ENCODE measurements at places on chromosomes 6 and 20.

DNA sequence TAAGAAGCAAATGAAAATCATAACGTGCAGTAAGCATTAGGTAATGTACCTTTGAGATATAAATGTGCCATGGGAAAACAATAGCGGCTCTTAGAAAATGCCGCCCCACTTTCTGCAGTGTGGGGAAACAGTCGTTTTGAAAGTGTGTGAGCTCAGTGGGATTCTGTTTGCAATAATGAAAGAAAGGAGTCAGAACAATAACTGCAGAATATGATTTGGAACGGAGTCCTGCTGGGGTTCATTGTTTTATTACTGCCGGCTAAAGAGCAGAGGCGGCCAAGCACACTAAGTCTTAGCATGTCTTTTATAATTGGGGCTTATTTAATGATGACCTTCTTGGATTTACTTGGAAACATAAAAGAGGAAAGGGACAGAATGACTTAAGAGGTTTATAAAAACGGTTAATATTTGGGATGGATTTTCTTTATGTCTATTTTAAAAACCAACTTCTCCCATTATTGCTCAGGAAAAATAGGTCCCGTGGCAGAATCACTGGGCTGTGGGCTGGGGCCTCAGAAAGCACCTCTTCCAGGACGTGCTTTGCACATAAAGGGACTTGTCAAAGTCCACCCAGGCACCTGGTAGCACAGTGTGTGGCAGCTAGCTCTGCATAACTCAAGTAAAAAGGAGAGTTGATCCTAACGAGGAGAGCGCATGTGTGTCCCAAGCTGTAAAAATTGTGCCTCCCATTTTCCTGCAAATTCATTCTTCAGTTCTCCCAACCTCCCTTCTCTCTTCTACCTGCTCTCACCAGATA lies 44.0 kb upstream of the SLC22A16 start:
- no peak for DNase-seq

DNA sequence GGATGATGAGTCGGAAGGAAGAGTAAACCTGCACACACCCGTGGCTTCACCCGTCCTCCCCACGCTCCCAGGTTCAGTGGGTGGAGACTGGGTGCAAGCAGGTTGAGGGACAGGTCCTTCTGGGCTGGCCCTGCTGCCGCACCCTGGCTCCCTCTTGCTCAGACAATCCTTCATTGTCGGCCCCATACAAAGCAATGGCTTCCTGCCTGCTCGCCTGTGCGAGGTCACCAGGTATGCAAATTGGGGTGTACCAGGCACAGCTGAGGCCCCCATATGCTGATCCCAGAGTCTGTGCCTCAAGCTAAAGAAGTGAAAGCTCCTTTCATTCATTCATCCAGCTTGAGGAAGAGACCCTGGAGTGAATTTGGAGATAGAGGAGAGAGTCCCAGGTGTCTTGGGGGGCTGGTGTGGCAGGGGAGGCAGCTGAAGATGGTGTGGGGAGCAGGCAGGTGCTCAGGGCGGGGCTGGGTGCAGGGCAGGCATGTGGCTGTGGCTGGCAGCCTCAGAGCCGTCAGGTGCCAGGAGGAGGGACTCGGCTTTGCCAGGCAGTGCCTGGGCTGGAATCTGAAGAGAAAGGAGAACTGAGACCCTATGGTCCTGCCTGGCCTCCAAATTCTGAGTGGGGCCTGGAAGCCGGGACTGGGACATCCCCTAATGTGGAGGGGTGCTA lies 4.7 kb downstream of the SLCO4A1 start:
- no peak for DNase-seq

DNA sequence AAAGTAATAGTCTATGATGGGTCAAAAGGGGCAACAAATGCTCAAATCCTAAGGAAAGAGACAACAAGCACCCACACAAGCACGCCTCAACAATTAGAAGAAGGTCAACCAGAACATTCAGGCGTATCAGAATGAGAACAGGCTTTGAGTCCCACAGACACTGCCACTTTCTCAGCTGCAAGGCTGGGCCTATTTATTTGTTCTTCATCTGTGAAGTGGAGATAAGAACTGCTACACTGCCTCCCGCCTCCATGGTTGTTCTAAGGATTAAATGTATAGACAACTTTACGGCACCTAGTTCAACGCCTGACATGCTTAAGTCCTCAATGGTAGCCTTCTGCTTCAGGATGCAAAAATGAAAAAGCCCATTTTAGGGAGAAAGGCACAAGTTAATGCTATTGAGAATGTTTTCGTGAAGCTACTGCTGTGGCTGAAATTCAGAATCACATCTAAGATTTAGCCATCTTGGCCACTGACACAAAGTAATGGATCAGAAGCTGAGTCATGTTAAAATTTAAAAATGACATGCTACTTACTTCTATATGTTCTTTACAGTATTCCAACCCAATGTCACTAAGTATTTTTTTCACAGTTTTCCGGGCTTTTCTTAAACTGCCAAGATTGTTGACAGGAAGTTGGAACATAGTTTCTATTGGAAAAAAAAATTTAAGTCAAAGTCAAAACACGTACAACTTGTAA lies 27.7 kb downstream of the ADNP start:
- no peak for DNase-seq

GRCh38 chr6:69089539-69089938 lies 454.5 kb downstream of the ADGRB3 start:
- DNase-seq = no peak

- DNase-seq = no peak
Measured at GRCh38 chr6:30062471-30063178, 1.6 kb downstream of the POLR1H start.

- no peak for DNase-seq
Measured at GRCh38 chr20:58897488-58897887, 45.0 kb downstream of the GNAS start.

DNA sequence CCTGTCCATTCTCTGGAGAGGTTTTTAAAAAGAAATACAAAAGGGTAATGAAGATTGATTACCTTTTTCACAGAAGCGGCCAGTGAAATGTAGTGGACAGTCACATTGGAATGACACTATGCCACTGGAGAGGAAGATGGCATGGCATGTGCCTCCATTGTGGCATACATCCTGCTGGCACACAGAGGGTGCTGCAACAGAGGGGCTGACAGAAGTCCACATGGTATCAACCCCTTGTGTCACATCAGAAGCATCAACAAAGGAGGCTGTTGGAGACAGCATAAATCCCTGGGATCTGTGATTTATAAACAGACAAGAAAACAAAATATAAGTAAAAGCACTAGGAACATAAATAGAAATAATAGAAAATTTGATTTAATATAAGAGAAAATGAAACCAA lies 594.9 kb downstream of the PHF3 start:
- DNase-seq = no peak

GRCh38 chr20:43744966-43745730 lies 18.3 kb upstream of the GTSF1L start:
- no peak for DNase-seq

DNA sequence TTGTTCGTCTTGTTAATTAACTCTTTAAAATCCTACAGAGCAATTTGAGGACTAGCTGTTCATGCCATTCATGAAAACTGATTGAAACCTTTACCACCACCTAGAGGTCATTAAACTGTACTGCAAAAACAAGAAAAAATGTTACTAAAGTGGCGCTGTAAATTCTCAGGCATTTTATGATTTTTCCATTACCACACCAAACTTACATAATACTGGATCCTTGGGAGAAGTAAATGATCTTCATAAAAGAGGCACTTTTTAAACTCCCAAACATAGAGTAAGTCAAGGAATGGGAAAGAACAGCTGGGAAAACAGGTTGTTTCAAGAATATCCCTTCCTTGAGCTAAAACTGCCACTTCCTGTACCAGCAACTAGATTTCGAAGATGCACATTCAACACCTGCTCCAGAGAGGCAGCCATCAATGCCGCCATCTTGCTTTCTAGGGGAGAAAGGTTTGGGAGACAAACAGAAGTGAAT lies 54.3 kb downstream of the MYLIP start:
- DNase-seq = peak; percentile 46

- DNase-seq = peak; percentile 23
Measured at GRCh38 chr6:105483492-105483891, 80.6 kb upstream of the PREP start.

DNA sequence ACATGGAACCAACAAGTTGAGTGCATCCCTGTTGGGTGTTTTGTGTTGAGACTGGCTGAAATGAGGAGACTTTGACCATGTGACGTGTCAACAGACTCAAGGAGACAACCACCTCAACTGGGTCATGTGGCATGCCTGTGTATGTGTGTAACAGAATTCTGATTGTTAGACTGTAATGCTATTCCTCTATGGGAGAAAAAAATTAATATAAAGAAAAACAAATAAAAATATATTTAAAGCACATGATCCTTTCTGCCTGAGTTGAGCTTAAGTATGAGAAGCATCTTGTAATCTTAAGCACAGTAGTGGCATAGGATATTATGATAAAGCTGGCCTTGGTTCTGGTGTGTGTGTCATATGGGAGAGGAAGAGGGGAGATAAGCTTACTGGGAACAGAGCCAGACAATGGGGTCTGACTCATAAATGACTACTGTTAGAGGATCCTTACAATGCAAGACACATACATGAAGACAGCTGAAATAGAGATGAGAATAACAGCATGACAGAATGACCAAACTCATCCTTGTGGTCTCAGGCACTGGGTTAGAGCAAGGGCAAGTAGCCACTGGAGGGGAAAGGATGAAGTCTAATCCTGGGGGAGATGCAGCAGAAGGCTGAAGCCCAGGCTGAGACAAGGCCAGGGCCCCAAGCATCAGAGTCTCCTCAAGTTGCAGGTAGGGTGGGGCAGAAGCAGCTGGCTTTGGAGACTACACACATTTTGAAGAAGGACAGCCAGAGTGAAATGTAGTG lies 9.2 kb downstream of the TP53INP2 start:
- DNase-seq = peak; percentile 100

GRCh38 chr6:1240766-1241318 lies 71.1 kb upstream of the FOXQ1 start:
- peak; percentile 19 for DNase-seq

GRCh38 chr6:22622813-22623212 lies 53.4 kb downstream of the HDGFL1 start:
- no peak for DNase-seq

- DNase-seq = no peak
Measured at GRCh38 chr6:67131827-67132226, 1424.8 kb upstream of the EYS start.

GRCh38 chr6:93417421-93418013 lies 1.8 kb downstream of the EPHA7 start:
- DNase-seq = no peak

GRCh38 chr6:22151892-22152291 lies 144.9 kb downstream of the PRL start:
- no peak for DNase-seq

DNA sequence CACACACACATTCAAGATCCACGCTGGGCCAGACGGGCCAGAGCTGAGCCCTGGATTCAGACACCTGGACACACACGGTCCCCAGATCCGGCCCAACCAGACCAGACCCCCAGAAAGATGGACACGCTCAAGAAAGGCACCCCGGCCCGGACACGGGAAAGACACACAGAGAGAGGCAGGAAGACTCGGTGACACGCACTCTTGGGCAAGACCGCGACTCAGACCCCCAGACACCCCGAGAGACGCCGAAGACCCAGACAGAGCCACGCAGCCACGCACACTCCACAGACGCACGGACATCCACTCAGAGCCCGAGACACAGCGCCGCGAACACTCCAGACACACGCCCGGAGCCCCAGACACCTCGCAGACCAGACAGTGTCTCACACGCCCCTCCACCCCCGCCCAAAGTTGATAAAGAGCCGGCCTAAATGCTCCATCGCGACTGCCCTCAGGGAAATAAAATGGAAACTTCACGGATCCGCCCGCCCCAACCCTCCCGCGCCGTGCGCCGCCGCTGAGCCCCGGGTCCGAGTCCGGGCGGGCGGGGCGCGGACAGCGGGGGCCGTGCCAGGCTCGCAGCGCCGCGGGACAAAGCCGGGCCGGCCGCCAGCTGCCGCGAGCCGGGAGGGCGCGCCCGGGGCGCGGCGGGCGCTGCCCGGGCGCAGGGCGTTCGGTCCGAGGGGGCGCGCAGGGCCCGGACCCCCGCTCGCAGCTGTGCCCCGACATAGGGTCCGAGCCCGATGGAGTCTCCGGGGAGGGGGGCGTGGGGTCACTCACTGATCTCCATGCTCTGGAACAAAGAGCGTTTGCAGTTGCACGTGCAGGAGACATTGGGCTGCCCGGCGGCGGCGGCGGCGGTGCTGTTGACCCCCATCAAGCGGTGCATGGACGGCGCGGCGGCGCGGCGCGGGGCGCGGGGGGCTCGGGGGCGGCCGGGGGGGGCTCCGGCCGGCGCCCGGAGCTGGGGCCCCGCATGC lies 831 bp downstream of the PMEPA1 start:
- DNase-seq = peak; percentile 19

DNA sequence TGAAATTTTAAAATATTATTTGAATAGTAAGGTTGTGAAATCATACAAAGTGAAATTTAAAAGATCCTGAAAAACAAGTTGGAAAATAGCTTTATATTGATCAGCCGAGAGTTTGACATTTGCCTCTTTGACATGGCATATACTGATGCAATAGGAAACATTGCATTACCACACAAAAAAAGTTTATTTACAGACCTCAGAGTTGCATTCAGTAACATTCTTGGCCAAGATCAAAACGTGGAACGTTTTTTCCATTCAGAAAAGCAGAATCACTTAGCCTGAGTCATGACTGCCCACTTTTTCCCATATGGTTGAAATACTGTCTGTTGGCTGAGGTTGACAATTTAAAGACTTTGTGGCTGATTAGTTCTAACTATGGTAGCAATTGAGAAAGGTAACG lies 55.1 kb upstream of the BACH2 start:
- no peak for DNase-seq

DNA sequence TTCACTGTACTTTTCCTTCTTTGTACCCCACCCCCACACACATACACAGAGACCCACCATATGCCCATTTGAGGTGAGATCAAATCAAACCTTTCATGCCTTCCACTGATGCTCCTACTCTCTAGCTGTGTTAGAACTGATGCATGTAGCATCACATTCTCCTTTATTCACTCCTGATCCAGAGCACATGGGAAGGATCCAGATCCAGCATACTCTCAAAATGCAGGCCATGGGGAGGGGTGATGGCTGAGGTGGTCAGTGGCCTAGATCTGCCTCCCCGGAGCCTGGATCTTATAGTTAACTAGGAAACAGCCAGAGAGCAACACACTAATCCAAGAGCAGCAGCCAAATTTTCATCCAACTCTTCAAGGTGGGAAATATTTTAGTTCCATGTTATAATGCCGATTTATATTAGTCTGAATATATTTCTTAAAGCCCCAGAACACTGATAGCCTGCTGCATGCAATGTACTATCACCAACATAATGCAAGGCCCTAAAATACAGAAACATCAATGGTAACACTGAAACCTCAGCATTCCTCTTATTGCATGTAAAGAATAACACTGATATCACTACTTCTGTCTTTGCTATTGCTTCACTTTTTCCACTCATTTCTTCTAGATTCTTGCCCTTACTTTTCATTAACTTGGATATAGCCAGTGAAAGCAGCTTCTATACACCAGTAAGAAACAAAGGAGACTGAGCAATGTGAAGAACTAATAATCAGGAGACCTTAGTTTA lies 126.8 kb upstream of the BEND6 start:
- no peak for DNase-seq

Data from fibroblast of skin of back (primary cell).